GM23248 (cell line): ENCODE measurements at places on chromosomes 4 and X. TPM values are rescaled to one million over a fixed set of nuclear protein-coding genes. Genes with fewer than 3 reads are reported as not detected.
A peak's percentile ranks its signal among the peaks of the same experiment; 100 is the strongest.

- DNase-seq = no peak
Observed at GRCh38 chr4:89712827-89713226, 124.1 kb downstream of the SNCA start.

- DNase-seq = no peak
Observed at GRCh38 chrX:125404667-125405160, 85.0 kb downstream of the TEX13C start.

GRCh38 chr4:17698116-17698515 is 83.3 kb downstream of the FAM184B start:
- DNase-seq = no peak

DNA sequence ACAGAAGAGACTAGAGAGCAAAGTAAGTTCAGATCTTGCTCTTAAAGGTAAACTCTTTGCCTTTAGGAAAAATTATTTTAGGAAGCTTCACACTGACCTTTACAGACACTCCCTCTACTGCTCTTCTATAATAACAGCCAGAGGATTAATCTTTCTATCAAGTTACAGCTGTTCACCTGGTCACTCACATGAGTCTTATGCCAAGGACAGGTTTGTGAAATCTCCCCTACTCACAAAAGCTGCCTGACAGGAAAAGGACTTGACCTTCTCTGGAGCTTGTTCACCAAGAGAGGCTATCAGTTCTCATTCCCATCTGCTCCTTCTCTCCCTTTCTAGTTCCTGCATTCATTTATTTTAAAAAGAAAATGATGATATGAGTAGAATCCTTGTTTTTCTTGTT is 117.3 kb downstream of the C4orf51 start:
- DNase-seq = no peak

- no peak for DNase-seq
Observed at GRCh38 chrX:66050140-66050569, 10.3 kb upstream of the VSIG4 start.

DNA sequence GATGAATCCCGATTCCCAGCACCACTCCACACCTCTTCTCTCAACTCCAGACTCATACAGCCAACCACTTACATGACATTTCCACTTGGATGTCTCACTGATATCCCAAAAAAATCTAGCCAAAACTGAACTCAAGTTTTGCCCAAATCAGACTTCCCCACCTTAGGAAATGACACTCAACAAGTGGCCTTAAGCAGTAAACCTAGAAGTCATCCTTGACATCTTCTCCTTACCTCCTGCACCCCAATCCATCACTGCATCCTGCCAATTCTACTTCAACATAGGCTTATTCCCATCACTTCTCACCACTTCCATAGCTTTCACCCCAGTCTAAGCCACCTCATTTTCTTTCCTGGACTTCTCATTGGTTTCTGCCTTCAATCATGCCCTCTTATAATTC is 39.1 kb downstream of the PRPS1 start:
- no peak for DNase-seq

DNA sequence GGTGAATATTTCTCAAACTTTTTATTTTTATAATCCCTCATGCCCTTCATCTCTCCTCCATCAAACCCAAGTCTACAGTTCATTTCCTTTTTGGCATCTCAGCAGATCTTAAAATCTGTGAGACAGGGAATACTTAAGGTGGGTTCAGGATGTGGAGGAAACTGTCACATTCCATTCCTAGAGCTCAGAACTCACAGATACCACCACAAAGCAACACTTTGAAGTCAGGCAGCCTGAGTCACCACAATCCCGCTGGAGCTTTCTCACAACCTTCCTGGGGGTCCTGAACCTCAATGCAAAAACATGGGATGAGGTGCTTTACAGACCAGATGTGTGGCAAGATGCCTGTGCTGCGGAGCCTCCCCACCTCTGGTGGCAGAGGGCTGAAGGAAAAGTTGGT is 63.2 kb downstream of the HHIP start:
- DNase-seq = peak; percentile 48

DNA sequence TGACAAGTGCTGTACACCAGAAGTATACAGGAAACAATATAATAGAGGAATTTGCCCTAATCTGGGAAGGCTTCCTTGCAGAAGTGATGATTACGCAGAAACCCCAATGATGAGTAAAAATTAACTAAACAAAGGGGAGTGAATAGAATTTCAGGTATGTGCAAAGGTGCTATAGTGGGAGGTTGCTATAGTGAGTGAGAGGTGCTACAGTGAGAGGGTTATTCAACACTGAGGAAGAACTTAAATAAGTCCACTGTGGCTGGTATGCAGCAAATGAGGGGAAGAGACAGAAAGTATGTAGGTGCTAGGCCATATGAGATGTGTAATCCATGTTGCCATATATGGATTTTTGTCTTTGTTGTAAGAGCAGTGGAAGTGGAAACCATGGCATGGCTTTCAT is 69.5 kb downstream of the TRIM2 start:
- no peak for DNase-seq

GRCh38 chr4:80125252-80126177 is 52.5 kb upstream of the ANTXR2 start:
- DNase-seq = peak; percentile 64

GRCh38 chrX:34656842-34657725 is at the start of gene TMEM47:
Gene TMEM47, minus strand, starts transcription at chrX:34657285. Its CDS starts 256 bp downstream, at chrX:34657029.
- DNase-seq = peak; percentile 84

DNA sequence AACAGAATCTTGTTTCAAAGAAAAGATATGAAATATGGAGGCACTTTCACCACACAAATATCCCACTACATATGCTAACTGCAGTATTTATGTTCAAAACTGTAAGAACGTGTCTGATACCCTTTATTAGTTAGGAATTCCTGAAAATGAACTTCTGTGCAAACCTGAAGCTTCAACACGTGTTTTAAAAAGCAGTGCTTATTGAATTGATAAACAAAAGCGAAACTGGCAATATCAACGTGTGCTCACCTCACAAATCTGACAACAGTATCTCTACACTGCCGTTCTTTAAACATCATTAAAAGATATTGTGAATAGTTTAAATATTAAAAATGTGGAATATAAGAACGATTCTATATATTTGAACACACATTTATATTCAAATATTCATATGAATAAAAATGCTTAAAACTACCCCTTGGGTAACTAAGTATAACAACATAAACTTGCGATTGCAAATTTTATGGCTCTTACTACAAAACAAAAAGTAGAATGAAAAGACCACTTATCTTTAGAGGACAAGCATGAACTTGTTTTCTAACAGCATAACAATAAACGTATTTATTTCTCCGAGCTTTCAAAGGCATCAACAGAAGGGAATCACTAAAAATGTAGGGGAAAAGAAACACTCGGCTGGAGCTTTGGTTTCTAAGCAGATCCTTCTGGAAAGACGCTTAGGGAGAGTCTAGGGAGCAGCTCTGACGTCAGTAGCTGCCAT is at the start of gene LRP2BP:
Gene LRP2BP (minus strand): TSS at position 687 of the 718 bp plus-strand sequence. CDS start 17,738 bp downstream, outside the sequence.
- peak; percentile 36 for DNase-seq

DNA sequence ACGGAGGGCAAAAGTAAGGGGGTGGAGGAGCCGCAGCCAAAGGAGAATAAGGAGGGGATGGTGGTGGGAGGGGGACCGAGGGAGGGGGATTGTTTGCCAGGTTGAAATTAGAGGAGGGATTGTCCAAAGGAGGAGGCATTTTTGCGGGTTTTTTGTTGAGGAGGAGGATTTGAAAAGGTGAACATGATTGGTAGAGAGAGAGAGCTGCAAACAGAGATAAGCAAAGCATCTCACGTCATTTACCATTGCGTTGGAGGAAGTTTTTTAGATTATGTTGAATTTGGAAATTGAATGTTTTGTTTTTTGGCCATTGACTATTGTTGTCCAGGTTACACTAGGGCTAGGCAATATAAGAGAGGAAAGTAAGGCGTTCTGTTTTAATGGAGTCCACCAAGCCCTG is 54.5 kb upstream of the ABCB7 start:
- no peak for DNase-seq

- DNase-seq = peak; percentile 66
Observed at GRCh38 chrX:15055146-15055930, 182.1 kb downstream of the MOSPD2 start.

GRCh38 chrX:70488856-70489255 is 44.2 kb downstream of the DLG3 start:
- DNase-seq = no peak

GRCh38 chr4:106851726-106852125 is 184.4 kb downstream of the DKK2 start:
- DNase-seq = no peak

DNA sequence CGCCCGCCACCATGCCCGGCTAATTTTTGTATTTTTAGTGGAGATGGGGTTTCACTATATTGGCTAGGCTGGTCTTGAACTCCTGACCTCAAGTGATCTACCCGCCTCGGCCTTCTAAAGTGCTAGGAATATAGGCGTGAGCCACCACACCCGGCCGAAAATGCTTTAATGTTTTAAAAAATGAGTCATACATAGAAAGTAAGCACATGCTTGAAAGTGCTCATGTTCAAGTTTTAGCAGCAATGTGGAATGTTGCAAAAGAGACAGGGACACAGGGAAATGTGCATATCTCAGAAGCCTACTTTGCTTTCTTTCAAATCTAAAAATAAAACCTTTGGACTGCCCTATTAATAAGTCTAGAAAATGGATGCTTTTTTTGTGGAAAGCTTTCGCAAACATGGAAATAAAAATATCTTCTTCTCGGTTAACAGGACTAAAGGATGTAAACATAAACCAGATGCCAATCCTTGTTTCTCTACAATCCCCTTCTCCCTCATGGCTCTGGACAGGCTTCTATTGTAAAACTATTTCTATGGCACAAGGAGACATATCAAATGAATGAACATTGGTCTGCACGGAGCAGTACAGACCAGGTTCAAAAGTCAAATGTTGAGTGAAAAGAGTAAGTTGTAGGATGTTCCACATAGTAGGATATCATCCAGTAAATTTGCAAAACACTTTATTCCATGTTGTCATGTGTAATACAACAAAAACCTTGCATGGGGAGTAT is 15.0 kb downstream of the MECP2 start:
- DNase-seq = peak; percentile 79

DNA sequence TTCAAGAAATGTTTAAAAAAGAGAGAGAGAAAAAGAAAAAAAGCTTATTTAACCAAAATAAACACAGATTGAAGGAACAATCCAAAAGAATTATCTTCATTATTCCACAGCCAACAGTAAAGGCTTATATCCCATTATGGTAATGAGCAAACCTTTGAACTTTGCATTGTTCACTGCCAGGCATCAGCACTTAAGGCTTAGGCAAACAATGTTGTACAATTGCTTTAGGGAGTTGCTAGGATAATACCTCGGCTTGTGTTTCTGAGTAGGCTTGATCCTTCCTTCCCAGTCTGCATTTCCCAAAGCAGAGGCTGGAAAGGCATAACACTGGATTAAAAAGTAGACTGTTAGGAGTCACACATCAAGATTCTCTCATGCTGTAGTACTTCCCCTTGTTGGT is 352.7 kb upstream of the IGFBP7 start:
- DNase-seq = no peak

DNA sequence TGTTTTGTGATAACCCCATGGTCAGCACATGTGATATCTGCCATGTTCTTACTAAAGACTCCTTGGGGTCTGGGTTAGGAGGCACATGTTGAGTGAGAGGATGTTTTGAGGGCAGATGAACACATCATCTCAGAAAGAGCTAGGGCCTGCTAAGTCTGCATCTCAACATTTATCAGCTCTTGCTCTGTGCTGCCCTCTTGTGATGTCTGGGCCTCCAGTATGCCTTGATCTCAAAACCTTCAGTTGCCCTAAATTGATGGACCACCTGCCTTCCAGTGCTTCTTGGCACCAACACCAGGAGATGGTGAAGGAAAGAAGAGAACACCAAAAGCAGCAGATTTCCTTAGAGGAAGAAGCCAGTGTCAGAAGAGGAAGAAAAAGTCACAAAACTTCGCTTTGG is 22.5 kb downstream of the MID1 start:
- DNase-seq = peak; percentile 57

- peak; percentile 52 for DNase-seq
Observed at GRCh38 chrX:47831788-47832187, 4.9 kb upstream of the ZNF81 start.

DNA sequence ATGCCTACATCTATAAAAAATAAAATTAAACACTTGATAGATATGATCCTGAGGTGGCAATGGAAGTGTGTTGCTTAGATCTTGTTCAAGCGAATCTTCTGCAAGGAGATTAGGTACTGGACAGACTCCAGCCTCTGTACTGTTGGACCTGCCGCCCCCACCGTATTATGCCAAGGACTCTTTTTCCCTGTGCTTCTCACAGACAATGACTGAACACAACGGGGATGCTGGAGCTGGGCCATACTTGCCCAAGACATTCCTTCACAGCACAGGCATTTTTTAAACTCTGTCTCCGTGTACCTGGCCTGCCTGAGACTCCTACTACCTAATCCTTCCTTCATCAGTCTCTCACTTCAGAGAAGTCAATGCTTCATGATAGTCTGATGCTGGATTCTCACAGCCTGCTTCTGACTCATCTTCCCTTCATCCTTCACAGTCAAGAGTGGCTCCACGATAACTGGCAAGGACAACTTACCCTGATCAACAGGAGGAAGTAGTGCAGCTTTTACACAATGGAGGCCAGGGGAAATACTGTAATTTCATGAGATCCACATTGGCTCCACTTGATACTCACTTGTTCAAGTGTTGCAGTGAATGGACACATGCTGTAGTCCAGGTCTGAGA is 754.6 kb upstream of the AGA start:
- DNase-seq = no peak

- DNase-seq = no peak
Observed at GRCh38 chr4:103451341-103451740, 253.2 kb upstream of the CENPE start.

DNA sequence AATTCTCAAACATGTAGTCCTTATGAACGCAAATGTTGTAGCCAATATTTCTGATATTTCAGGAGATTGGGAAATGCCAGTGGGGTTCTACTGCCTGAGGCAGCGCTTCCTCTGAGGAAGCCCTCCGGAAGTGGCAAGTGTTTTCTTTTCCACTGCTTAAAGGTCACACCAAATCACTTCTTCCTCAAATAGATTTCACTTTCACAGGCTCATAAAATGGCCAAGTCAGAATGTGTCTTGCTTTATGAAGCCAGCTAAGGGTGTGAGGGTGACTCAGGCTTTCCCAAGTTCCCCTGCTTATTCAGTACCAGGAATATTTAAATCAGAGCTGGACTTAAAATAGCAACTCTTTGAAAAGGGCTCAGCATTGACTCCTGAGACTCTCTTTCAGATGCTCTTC is 514.2 kb upstream of the DIPK2B start:
- DNase-seq = peak; percentile 79

TCEAL2 gene
- total RNA-seq = not detected in 2 replicates

BST1 gene
- 32.6 and 33.3 TPM in 2 replicates for total RNA-seq

HSFX2 gene
- 0.43 TPM in 1 of 2 replicates, not detected in the other for total RNA-seq

RNF175 gene
- total RNA-seq = not detected in 2 replicates

PAGE4 gene
- not detected in 2 replicates for total RNA-seq

DCHS2 gene
- total RNA-seq = not detected in 2 replicates

MAGED4B gene
- 5.8 and 32.9 TPM in 2 replicates for total RNA-seq

EDNRA gene
- 0.63 and 0.86 TPM in 2 replicates for total RNA-seq

GPR82 gene
- total RNA-seq = not detected in 2 replicates

SPIN2A gene
- not detected in 2 replicates for total RNA-seq

FBXW7 gene
- 29.0 and 30.7 TPM in 2 replicates for total RNA-seq

NKX6-1 gene
- total RNA-seq = 0.11 TPM in 1 of 2 replicates, not detected in the other

CXXC4 gene
- total RNA-seq = not detected in 2 replicates

UGT2A3 gene
- total RNA-seq = not detected in 2 replicates

LEF1 gene
- not detected in 2 replicates for total RNA-seq
